ENCODE measurements at places on chromosomes 7 and 10. TPM values are rescaled to one million over a fixed set of nuclear protein-coding genes. Genes with fewer than 3 reads are reported as not detected.
A peak's percentile ranks its signal among the peaks of the same experiment; 100 is the strongest.

DNA sequence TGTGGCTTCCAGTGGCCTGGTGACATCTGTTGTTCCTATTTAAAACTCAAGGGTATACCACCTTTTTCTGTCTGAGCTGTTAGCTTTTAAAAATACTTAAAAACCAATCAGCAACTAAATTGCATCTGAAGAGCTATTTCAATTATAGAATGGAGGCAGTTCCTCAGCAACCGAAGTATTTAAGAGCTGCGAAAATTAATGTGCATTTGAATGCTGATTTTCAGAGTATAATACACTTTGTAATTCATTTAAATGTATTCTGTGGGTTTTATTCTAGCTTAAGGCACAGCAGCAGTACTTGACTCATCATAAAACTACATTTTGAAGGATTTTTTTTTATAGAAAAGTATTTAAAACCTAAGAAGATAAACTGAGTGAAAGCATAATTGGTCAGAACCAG, 404.9 kb upstream of the PRKCQ start:
- no peak for DNase-seq

GRCh38 chr7:70533614-70534013, 598.3 kb upstream of the GALNT17 start:
- DNase-seq: no peak

GRCh38 chr10:123643315-123643714, 22.8 kb upstream of the GPR26 start:
- no peak for DNase-seq

DNA sequence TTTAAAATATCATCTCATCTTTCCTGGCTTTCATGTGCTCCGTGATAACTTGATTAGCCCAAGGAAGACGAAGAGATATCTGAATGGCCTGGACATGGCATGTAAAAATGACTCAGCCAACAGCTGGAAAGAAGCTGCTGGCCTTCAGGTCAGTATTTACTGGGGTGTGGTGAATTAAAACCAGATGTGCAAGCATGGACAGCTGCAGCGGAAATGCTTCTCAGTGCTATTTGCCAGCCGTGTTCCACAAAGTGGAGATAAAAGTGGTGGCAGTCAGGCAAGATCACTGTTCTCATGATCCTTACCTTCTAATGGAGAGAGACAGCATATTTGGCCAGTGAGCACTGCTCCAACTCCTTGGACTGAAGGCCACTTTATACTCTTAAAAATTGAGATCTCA, 203.1 kb upstream of the VSTM2A start:
- DNase-seq: no peak

- DNase-seq: no peak
Measured at GRCh38 chr10:79417266-79417665, 28.2 kb downstream of the ZCCHC24 start.

- peak; percentile 67 for DNase-seq
Measured at GRCh38 chr7:146090023-146090645, 26.5 kb upstream of the CNTNAP2 start.

DNA sequence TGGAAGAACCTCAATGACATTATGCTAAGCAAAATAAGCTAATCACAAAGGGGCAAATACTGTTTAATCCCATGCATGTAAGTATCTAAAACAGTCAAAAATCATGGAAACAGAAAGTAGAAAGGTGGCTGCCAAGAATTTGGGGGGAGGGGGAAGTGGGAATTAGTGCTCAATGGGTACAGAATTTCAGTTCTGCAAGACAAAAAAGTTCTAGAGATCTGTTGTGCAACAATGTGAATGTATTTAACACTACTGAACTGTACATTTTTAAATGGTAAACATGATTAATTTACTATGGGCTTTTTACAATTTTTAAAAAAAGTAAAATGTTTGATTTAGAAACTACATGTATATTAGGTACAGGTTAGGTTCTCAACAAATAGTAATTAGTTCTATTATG, 11.9 kb downstream of the EZH2 start:
- no peak for DNase-seq

- peak; percentile 9 for DNase-seq
Measured at GRCh38 chr7:147415991-147416390, 1174.6 kb upstream of the C7orf33 start.

GRCh38 chr7:47336472-47337425, 245.2 kb downstream of the TNS3 start:
- no peak for DNase-seq

DNA sequence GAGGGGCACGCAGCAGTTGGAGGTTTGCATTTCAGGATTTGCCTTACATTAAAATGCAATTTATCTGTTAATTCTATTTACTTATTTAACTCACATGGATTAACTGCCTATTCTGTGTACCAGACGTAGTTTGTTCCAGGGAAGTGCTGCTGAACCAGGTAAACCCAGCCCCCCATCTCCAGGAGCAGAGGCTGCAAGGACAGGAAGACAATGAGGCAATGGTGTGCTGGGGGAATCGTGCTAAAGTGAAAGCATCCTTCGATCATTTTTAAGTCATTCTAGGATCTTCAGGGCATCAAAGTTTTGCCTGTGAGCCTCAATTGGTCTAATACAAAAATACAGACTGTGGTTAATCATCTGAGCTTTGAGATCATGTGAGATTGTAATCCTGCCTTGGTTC, 166.4 kb downstream of the DNAJB6 start:
- DNase-seq: no peak

DNA sequence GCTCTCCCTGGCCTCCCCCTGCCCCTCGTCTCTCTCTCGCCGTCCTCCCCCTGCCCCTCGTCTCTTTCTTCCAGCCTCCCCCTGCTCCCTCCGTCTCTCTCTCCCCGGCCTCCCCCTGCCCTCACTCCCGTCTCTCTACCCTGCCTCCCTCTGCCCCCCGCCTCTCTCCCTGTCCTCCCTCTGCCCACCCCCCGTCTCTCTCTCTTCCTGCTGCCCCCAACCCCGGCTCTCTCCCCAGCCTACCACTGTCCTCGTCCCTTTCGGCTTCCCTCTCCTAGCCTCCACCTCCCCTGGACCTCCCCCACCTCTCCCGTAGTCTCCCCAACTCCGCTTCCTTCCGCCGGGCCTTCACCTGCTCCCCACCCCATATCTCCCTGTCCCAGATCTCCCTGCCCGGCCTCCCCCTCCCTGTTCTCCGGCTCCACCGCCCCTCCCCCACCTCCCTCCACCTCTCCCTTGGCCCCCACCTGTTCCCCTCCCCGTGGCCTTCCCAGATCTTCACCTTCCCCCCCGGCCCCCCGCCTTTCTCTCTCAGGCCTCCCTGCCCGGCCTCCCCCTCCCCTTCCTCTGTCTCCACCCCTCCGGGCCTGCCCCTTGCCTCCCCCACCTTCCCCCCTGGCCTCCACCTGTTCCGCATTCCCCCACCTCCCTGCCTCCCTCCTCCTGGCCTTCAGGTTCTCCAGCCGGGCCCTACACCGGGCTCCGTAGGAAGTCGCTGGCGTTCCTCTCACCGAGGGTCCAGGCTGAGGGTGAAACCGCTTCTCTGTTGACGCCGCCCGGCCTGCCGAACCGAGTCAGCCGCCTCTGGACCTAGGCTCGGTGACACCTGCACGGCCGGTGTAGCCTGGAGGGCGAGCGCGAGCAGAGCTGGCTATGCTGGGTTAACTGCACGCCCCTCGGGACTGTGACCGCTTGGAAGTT, 1.2 kb downstream of the GET4 start:
- peak; percentile 13 for DNase-seq

DNA sequence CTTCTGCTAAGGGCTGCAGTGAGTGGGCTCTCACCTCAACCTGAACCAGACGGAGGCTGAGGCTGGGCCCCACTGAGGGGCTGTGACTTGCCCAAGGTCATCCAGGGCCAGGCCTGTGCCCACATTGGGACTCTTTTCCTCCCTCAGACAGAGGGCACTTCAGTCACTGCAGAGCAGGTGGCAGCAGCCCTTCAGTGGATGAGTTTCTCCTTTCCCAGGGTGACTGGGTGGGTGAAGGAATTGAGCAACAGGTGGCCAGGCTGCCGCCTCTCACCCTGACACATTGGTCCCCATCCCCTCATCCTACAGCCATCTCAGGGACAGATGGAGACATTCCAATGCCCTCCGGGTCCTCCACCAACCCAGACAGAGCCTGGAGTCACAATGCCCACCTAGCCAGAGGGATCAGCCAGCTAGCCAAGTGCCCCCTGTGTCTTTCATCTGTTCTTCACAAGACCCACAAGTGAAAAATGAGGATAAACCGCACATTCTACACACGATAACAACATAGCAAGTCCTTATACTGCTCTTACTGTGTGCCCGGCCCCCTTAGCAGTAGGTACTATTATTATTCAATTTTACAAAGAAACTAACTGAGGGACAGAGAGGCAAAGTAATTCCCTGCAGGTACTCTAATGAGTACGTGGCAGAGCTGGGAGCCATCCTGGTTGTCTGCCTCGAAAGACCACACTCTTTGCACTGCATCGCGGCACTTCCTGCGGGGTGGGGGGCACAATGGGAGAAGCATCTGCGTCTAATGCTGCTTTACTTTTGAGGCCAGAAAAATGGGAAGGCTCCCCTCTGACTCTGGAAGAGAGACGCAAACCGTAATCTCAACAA, 1.7 kb upstream of the SLC18A3 start:
- DNase-seq: no peak

DNA sequence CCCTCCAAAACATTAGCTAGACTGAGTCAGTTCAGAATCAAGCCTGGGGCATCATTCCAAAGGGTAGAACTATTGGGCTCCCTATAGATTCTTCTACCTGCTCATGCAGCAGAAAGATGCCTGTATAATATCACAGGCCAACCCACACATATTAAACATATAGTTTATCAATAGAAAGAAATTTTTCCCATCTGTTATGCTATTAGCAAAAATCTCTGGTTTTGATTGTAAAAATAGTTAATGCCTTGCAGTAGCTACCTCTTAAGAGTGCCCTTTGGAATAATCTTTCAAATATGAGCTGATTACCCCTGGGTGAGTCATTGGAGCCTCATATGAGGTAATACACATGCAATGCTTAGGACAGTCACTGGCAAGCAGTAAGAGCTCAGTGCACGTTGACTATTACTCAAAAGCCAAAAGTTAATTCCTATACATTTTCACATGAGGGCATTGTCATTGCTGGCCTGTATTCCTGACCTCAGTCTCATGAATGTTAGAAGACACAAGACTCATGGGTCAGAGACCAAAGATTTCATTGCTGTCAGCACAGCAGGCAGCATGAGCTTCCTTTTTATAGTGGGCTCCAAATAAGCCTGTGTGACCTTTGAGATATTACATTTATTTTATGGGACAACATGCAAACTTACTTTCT, 180.0 kb downstream of the FGFR2 start:
- DNase-seq: peak; percentile 6

DNA sequence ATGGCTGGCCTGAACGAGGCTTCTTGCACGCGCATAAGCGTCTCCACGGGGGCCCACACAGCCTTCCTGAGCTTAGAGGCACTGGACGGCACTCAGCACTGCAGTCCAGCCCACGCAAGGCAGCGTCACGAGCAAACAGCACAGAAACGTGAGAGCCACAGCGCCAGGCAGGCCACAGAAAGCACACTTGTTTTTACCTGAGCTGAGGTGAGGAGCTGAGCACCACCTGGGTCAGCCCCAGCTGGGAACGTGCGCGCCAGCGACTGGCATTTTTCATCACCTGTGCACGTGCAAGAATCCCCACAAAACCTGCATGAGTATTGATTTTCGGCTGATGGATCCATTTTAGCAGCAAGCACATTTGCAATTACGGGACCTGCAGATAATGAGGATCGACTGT, 26.7 kb downstream of the IQCE start:
- no peak for DNase-seq

DNA sequence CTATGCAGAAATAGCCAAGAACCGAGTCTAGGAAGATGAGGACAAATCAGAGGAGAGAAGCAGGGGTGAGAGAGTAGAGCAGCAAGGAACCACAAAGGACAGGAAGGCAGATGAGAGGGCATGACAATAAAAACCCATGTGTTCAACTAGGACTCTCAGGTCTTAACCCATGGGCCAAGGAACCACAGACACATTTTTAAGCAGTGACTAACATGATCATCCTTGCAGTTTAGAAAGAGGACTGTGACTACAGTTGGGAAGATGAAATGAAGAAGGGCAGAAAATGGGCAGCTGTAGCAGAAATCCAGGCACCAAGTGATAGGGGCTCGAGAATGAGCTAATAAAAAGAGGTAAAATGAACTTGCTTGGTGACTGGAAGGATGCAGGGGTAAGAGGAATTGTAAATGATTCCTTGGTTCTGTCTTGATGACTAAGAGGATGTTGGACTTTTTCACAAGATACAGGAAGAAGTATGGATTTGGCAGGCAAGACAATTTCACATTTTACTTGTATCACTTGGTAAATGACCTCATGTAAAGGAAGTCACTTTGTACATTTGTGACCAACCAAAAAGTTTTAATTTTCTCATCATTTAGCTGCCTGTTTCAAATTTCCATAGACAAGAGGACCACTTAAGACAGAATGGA, 22.8 kb downstream of the SGMS1 start:
- DNase-seq: peak; percentile 83

DNA sequence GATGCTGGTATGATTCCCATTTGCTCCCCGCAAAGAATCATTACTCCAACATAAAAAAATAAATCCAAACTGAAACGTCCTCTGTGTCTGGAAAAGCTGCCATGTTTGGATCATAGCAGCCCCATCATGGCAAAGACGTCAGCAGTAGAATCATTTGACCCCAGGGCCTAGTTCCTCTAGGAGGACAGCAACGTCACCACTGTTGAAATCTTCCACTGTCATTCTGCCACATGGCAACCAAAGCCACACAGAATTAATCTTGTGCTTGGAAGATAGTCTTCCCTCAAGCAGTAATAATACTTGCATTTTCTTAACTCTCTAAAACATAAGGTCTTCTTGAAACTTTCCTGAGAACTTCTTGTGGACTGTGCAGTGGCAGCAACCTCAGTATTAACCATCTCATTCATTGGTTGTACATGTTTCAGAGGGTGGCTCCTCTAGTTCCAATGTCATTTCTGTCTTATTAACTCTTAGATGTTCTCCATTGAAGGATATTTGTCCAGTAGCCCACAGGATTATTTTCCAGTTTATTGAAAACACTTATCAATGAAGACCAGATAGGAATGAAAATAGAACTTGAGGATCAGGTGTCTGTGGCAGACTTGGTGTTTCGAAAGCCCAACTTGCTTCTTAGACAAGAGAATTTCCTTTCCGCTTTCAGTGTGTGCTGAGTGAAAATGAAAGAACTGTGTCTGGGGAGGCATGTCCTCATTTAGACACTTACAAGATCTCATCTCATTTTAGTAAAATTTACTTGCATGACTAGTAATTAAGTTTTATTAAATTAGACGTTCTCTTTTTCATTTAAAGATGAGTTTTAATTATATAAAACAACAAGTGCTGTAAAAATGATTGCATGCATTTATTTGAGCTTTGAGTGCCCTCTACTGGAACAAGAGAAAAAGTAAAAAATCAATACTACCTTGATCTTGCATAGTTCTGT, 28.9 kb upstream of the INHBA start:
- peak; percentile 44 for DNase-seq

- DNase-seq: no peak
Measured at GRCh38 chr7:20541608-20542349, 73.7 kb upstream of the ABCB5 start.

The HMX2 gene
- not detected for total RNA-seq

The C10orf105 gene
- not detected for total RNA-seq

The CFAP46 gene
- total RNA-seq: not detected

The OR2F1 gene
- total RNA-seq: not detected

The NPTX2 gene
- total RNA-seq: not detected

The PHKG1 gene
- total RNA-seq: 0.75 TPM

The STOX1 gene
- 1.4 TPM for total RNA-seq

The PAX4 gene
- not detected for total RNA-seq

All from PC-3 (cell line).